ENCODE measurements at places on chromosomes 5 and 9.
A peak's percentile ranks its signal among the peaks of the same experiment; 100 is the strongest.

GRCh38 chr9:82247318-82247717 lies 258.7 kb downstream of the SPATA31D1 start:
- DNase-seq = no peak

- no peak for DNase-seq
These were observed 694.1 kb upstream of the C9orf72 start for GRCh38 chr9:28267351-28267750.

DNA sequence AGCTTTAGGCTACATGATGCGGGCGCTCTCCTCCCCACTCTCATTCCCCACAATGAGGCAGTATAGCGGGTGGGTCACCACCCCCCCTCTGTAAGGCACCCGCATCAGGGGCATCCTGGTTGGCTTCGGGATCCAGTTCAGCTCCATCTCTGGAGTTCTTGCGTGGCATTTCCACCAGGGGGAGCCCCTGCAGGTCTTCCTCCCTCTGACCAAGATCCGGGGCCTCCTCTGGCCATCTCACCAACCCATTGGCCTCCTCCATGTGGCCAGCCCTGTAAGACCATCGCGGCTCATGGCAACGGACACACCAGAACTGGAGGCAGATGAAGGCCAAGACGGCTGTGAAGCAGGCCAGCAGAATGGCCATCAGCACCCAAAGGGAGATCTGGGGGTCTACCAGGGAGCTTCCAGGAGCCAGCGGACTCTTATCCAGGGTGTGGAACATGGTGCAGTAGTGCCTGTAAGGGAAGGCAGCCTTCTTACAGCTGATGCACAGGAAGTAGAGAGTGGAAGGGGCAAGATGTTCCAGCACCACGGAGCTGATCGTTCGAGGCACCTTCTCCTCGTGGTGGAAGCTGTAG lies 77.0 kb downstream of the CYFIP2 start:
- DNase-seq = no peak

GRCh38 chr9:120983259-120983837 lies 56.8 kb upstream of the TRAF1 start:
- DNase-seq = no peak

- no peak for DNase-seq
These were observed 59.1 kb upstream of the CAMK4 start for GRCh38 chr5:111165058-111165457.

GRCh38 chr5:172455511-172456061 lies 1.3 kb upstream of the SH3PXD2B start:
- DNase-seq = no peak

- no peak for DNase-seq
These were observed 373.4 kb downstream of the IRX2 start for GRCh38 chr5:2378108-2378507.

GRCh38 chr5:131607418-131607817 lies 27.6 kb downstream of the RAPGEF6 start:
- DNase-seq = no peak

DNA sequence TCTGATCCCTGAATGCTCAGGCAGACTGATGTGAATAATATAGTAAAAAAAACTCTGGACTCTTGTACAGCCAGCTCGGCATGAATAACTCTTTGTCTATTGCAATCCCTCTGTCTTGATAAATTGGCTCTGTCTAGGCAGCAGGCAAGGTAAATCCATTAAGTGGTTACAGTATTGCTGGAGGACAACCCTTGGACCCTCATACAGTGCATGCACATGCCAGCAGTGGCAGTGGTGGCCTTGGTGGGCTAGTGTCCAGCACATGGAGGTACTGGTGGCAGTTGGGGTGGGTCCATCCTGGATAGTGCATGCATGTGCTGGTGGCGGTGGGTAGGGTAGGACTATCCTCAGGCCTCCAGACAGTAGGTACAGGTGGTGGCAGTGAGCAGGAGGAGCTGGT lies 38.9 kb downstream of the DNAJC21 start:
- DNase-seq = no peak

GRCh38 chr5:141717043-141717442 lies 35.0 kb upstream of the ARAP3 start:
- DNase-seq = no peak

DNA sequence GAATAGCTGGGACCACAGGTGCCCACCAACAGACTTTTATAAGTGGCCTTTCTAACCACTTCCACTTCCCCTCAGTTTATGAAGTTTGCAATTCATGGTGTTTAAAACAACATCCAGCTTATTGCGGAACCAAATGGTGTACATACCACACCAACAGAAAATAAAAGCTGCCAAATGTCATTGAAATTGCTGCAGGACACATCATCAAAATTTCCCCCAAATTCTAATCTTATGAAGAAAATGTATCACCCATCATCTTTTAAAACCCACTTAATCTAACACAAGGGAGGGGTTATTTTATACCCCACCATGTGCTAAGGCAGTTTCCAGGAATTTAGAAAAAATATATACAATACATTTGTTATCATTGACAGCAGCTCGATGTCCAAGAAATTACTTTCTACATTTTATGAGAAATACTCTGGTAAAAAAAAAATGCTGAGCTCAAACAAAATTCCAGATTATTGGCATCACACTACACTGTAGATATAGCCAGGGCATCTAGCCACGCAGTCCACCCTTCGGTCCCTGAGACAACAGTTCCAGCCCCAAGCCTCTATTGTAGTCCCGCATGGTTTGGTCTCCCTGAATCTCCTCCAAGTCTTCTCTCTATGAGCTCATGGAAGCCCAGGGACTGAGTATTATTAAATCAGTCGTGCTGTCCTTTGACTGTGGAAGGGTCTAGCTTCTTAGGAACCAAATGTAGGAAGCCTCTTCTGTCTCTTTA lies 372.8 kb upstream of the SLC30A5 start:
- no peak for DNase-seq

- DNase-seq = no peak
These were observed 137.6 kb upstream of the MAP3K1 start for GRCh38 chr5:56677690-56678305.

DNA sequence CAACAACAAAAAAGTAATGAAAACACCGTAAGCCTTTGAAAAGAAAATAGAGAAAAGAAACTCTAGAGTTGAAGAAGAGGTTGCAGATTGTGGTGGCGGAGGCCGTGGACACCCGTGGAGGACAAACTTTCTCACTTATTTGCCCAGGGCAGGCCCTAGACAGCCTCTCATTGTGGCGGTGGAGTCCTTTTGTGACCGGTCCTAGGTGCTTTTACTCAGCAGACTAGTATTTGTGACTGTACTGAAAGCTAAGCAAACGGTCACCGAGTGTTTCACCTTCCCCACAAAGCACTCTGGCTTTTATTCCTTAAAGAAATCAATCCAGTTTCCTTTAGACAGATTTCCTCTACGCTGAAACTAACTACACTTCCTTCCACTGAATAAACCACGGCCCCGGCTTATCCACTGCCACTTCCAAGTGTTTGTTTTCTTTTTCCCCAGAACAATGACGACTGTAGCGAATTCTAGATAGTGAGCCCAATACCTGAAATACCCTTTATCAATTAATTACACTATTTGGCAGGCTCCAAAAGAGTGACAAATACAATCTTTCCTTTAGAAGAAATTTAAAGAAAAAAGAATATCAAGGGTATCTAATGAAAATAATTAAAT lies 210.2 kb upstream of the TARS1 start:
- DNase-seq = no peak

- DNase-seq = peak; percentile 13
These were observed 537.8 kb upstream of the PTGER4 start for GRCh38 chr5:40141896-40142295.

DNA sequence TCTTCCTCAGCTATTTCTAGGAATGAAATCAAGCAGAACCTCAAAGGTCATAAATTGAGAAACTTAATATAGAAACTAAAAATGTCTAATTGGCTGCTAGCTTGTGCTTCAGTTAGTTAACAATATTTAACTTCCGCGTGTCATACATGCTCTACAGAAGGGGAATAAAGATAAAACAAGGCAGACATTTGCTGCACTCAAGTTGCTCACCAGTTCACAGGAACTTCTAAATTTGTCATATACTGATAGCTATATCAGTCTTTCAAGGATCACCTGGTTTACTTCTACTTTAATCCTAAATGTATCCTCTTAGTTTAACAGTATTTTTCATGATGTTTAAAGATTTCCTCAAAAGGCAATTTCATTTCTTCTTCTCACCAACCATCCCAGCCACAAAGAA lies 8.4 kb downstream of the CCNH start:
- DNase-seq = no peak

GRCh38 chr5:123116058-123116457 lies 27.0 kb downstream of the PRDM6 start:
- DNase-seq = no peak

- DNase-seq = peak; percentile 60
These were observed 217.0 kb downstream of the PCSK5 start for GRCh38 chr9:76107482-76107881.

GRCh38 chr9:95834281-95834907 lies 41.1 kb upstream of the ERCC6L2 start:
- no peak for DNase-seq

DNA sequence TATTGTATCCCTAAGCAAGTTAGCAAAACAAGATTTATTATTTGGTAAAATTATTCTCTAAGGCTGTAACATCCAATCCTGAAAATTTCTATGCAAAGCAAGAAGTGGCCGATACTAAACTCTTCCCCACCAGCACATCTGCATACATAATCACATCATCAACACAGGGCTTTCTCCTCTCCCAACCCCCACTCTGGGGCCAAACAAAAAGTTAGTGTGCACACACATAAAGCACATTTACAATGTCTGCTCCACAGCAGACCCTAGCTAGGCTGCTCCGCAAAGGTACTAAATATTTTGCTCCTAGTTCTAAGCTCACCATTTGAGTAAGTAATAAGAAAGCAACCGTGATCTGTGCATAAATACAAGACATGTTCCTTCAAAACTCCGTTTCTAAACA lies 3.6 kb downstream of the RNF130 start:
- no peak for DNase-seq

GRCh38 chr5:168039566-168040248 lies 251.7 kb upstream of the WWC1 start:
- DNase-seq = no peak
